ENCODE measurements at places on chromosomes 1 and 21. TPM values are rescaled to one million over a fixed set of nuclear protein-coding genes. Genes with fewer than 3 reads are reported as not detected.

Gene TSPEAR
- not detected for total RNA-seq

Gene LCE1E
- not detected for total RNA-seq

Gene UBE2U
- total RNA-seq = not detected

Gene PIK3C2B
- 9.8 TPM for total RNA-seq

Gene SHISAL2A
- 0.38 TPM for total RNA-seq

Gene STPG1
- total RNA-seq = 6.2 TPM

Gene SLC9C2
- not detected for total RNA-seq

Gene CLDN17
- total RNA-seq = not detected

Gene GPR25
- not detected for total RNA-seq

Gene PLD5
- 2.4 TPM for total RNA-seq

Gene S1PR1
- total RNA-seq = 0.22 TPM

Gene ODR4
- 16.6 TPM for total RNA-seq

Gene HPCAL4
- total RNA-seq = 0.25 TPM

Gene FRRS1
- 1.3 TPM for total RNA-seq

Gene MTARC1
- total RNA-seq = 9.5 TPM

Gene LDLRAD1
- total RNA-seq = not detected

Gene SPRR2E
- total RNA-seq = not detected

Gene FOXO6
- 0.46 TPM for total RNA-seq

Gene CFHR5
- not detected for total RNA-seq

Gene BNIPL
- 0.17 TPM for total RNA-seq

Gene GJB5
- not detected for total RNA-seq

Gene PTGFR
- total RNA-seq = not detected

Gene OVAAL
- total RNA-seq = 0.46 TPM

Gene ARHGEF10L
- 5.8 TPM for total RNA-seq

Gene RNF186
- not detected for total RNA-seq

Gene ST3GAL3
- total RNA-seq = 2.3 TPM

Gene F13B
- not detected for total RNA-seq

Gene SFT2D2
- 19.9 TPM for total RNA-seq

Gene SERINC2
- 31.2 TPM for total RNA-seq

Gene CDA
- 43.0 TPM for total RNA-seq

Gene CCDC185
- total RNA-seq = not detected

Gene DDOST
- total RNA-seq = 205 TPM

Gene NEK2
- 43.0 TPM for total RNA-seq

Gene CD1D
- 0.04 TPM for total RNA-seq

Gene FMO2
- not detected for total RNA-seq

Gene TSPAN1
- total RNA-seq = 2.6 TPM

Gene COL18A1
- total RNA-seq = 154 TPM

Gene LCE2A
- total RNA-seq = not detected

Gene CALML6
- total RNA-seq = 0.22 TPM

Gene OR2T33
- not detected for total RNA-seq

Gene SMPDL3B
- total RNA-seq = 1.5 TPM

Gene LEFTY2
- not detected for total RNA-seq
